A549 treated with AZD2906 at 1 μM for 4 hours (cell line): ENCODE measurements at places on chromosomes 7 and 10. TPM values are rescaled to one million over a fixed set of nuclear protein-coding genes. Genes with fewer than 3 reads are reported as not detected.

GHRHR gene
- 0.10 TPM in 1 of 5 replicates, not detected in the others for total RNA-seq

ZP3 gene
- 16.1 to 21.6 TPM (median 19.7 TPM) in 5 replicates for total RNA-seq

GPR15LG gene
- not detected in 5 replicates for total RNA-seq

C10orf105 gene
- total RNA-seq = not detected in 5 replicates

GPNMB gene
- total RNA-seq = 2.2 to 3.5 TPM (median 3.1 TPM) in 5 replicates

GIMAP6 gene
- total RNA-seq = not detected in 5 replicates
